A673 (cell line): ENCODE measurements at places on chromosomes 2 and 18. TPM values are rescaled to one million over a fixed set of nuclear protein-coding genes. Genes with fewer than 3 reads are reported as not detected.

DNA sequence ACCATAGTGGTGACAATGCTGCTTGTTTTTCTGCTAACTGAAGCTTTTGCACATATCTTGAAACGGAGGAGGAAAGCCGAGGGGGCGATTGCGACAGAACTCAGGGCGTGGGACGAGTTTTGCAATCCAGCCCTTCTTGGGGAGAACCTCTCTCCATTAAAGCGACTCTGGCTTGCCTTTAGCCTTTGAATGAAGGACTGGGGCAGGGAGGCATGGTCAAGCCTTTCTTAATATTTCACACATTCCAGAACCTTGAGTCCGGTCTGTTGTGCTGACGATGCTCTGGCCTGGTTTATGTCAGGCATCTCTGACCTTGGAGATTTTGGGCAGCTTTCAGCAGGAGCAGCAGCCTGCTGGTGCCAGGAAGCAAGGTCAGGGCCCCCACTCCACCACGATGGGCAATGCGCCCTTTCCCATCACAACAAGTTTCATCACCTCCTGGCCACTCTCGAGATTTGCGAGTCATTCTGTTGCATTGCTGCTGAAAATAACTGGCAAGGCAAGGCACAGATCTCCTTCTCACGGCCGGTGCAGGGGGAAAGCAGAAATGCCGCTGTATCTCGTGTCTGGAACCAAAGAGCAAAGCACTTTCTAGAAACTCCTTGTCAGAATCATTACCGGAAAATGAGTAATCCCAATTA lies 10.8 kb downstream of the EMILIN2 start:
- peak; percentile 36 for DNase-seq

- DNase-seq = no peak
These were observed 159.9 kb downstream of the ACTR3 start for GRCh38 chr2:114049826-114050225.

DNA sequence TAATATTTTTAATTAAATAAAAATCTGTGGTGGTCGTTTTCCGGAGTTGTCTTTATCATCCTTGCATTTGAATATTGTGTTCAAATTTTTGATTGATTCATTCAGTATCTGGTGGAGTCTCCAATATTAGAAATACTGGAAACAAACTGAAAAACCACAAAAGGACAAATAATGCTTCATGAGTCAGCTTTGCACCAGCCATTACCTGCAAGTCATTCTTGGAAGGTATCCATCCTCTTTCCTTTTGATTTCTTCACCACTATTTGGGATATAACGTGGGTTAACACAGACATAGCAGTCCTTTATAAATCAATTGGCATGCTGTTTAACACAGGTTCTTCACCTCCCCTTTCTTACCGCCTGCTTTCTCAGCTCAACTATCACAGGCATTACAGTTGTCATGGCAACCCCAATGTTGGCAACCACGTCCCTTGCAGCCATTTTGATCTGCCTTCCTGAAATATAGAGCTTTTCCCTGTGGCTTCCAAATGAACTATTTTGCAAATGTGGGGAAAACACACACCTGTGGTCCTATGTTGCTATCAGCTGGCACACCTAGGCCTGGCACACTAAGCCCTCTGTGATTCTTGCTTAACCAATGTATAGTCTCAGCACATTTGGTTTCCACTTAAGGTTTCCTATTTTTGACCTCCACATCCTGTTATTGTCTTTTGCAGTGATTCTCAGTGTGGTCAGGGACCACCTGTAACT lies 6.5 kb downstream of the CTLA4 start:
- DNase-seq = no peak

DNA sequence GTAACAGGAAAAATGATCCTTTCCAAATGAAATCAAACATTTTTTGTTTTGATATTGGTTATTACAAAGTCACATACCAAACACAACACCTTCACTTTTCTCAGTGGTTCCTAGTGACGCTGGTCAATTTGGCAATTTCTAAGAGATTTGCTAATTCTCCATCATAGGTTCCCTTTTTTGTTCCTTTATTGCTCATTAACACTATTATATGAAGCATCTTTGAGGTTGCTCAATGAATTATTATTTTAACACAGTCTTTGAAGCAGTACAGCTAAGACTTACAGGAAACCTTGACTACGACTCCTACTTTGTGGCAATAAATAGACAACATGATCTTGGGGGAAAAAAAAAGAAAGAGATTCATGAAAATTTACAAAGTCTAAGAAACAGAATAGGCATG lies 152.2 kb upstream of the VRK2 start:
- DNase-seq = no peak

GRCh38 chr2:71157124-71157793 lies 26.8 kb downstream of the MPHOSPH10 start:
- DNase-seq = peak; percentile 69

DNA sequence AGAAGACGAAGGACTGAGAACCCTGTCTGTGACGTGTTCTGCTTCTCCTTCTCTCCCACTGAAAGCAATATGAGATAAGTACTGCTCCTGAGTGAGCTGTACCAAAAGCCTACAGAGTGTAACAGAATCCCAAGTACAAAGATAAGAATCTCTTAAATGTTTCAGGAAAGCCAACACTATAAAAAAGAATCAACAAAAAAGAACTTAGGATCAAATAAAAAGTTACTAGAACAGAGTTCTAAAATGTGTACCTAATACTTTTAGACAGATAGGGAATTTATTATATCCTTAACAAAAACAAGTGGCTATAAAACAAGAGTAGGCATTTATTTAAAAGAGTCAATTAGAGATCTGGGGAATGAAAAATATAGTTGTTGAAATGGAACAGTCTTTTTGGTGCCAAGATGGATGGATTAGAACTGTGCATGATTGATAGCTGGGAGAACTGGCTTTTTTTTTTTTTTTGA lies 49.0 kb downstream of the NCOA1 start:
- DNase-seq = no peak

DNA sequence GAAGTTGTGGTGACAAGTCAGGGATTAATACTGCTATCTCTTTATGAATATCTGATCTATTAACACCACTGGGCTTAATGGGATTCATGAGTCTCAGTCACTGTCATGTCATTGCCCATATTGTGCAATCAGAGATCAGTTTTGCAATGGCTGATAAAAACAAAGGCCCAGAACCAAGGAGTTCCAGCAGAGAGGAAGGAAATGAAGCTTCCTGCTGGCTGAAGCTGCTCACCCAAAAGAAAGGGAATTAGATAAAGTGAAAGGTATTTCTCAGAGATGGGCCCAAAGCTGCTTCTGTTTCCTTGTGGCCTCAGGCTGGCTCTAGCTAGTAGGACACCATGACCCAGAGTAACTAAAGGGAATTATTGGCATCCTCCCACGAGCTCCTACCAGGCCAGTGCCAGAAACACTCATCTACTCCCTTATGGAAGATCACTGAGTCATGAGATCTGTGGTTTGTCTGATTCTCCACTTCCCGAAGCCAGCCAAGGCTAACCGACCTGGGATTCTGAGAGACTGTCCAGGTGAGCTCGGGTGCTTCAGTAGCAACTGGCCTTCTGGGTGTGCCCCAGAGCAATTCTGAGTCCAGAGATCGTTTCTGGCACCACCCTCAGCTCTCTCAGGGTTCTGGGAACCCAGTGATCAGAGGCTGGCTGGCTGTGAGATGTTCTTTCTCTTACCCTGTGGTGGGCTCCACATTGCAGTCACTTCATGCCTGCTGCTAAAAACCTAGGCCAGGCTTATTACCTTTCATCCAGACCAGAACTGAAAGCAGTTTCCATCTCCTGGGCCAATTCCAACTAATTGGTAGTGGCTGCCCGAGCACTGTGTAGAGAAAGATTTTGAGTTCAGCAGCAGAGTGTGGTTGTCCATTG lies 129.5 kb upstream of the PELI1 start:
- peak; percentile 97 for DNase-seq

DNA sequence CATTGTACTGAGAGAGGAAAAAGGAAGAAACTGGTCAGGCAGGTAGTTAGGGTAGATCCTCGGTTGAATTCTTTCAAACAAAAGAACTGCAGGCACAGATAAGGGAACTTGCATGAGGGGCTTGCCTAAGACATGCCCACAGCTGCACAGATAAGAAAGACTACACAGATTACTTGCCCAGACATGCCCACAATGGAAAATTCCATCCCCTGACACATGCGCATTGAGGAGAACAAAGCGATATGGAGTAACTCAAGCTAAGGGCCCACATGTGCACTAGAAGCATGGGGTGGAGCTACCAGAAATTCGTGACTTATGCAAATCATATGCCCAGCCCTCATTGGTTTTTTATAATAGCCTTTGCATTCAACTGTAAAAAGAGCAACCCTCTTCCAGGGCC lies 181.3 kb upstream of the ZNF521 start:
- DNase-seq = no peak

DNA sequence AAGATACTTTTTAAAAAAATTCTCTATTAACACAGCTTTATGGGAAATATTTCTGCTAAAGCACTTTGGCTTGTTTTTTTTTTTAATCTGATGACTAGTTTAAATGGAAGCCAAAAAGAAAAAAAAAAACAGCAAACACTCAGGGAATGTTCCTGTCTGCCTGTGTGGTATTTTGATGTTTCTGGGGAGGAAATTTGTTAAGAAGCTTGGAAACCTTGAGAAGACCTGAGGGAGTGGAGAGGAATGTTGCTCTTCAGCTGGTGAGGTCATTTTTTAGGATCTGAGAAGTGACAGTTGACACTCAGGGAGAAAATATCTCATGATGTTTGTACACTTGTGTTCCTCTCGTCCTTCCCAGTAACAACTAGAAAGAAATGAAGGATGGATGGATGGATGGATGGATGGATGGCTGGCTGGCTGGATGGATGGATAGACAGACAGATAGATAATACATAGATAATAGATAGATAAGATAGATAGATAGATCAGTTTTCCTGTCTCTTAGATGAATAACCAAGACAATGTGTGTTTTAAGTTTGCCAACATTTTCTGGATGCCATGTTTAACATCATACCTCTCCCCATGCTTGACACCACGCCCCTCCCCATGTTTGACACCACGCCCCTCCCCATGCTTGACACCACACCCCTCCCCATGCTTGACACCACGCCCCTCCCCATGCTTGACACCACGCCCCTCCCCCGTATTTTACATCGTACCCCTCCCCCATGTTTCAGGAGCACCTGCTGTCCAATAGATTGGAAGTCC lies 84.8 kb downstream of the CTIF start:
- no peak for DNase-seq

DNA sequence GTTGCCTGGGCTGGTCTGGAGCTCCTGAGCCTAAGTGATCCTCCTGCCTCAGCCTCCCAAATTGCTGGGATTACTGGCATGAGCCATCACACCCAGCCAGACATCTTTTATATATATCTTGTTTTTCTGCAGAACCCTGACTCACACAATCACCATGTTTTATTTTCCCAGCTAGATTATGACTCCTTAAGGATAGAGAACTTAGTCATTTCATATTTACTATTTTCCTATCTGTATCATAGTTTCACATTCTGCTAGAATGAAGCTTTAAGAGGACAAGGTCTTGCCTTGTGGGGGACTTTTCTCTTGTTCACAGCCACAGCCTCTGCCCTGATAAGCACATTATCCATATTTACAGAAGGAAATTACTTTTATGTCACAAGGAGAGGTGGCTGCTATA lies 73.9 kb downstream of the LBH start:
- DNase-seq = no peak

GRCh38 chr2:176138923-176139660 lies 9.6 kb downstream of the HOXD8 start:
- DNase-seq = peak; percentile 77

DNA sequence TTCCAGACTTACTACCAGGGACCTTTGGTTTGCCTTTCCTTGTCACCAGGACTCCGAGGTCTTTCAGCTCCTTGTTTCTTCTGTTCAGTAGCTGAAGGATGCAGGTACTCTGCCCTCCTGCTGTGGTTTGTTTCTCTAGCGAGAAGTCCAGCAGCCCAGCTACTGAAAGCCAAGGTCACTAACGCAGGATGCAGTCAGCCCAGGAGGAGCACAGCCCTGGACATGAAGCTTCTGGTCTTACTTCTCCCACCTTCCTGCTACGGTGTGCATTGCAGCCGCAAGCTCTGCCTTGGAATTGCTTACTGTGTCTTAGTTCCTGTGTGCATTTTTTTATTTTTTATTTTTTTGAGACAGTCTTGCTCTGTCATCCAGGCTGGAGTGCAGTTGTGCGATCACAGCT lies 62.4 kb downstream of the DGKD start:
- DNase-seq = no peak

- DNase-seq = no peak
These were observed 129.2 kb downstream of the BCL11A start for GRCh38 chr2:60424233-60424632.

GRCh38 chr18:2891526-2892431 lies 45.0 kb downstream of the EMILIN2 start:
- DNase-seq = no peak

GRCh38 chr18:79533591-79533990 lies 137.9 kb downstream of the NFATC1 start:
- DNase-seq = no peak

DNA sequence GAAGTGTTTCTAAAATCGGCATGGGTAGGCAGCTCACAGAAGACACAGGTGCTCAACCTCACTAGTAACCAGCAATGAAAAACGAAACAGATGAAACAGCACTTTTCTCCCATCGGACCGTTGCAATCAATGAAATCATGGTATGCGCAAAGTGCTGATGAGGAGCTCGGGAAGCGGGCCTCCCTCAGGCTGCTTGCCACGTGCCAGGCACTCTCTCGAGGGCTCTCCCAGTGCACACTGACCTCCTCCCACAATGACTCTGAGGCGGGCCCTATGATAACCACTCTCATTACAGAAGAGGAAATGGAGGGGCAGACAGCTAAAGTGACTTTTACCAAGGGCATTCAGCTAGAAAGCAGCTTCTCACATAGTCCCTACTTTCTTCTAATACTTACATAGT lies 3.8 kb upstream of the ANKRD23 start:
- no peak for DNase-seq

DNA sequence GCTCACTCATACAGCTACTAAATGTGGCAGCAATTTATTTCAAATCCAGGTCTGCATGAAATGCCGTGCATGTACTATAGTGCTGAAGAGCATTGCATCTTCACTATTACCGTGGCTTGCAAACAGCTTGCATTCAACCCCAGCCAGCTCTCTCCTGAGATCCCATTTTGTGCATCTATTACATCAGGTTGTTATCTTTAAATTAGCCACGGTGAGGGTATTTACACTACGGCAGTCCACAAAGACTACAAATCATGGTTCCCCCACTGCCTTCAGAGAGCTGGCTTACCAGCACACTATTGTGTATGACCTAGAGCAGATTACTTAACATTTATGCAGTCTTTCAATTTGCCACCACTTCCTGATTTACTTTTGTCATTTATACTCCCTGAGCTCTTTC lies 621.3 kb upstream of the LRATD1 start:
- DNase-seq = no peak

DNA sequence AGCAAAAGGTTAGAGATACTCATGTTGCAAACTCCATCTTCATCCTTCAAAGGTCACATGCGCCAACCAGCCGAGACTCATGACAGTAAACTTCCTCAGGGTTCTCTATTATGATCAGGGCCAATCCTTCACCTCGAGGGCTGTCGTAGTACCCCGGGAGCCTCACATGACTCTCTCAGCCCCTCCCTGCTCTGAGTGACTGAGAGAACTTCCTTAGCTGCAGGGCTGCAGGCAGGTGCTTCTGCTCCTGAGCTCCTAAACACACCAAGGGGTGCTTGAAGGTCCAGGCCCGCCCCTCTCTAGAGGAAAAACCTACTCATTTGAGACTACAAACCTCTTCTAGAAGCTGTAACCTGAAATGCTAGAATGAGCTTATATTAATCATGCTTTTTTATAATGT lies 48.2 kb downstream of the LONRF2 start:
- no peak for DNase-seq

GRCh38 chr2:200340508-200341224 lies 34.2 kb downstream of the SPATS2L start:
- no peak for DNase-seq

TMEM247 gene
- not detected in 2 replicates for total RNA-seq

EIPR1 gene
- total RNA-seq = 37.0 and 41.7 TPM in 2 replicates
